ENCODE measurements at places on chromosomes 13 and 19.
A peak's percentile ranks its signal among the peaks of the same experiment; 100 is the strongest.

DNA sequence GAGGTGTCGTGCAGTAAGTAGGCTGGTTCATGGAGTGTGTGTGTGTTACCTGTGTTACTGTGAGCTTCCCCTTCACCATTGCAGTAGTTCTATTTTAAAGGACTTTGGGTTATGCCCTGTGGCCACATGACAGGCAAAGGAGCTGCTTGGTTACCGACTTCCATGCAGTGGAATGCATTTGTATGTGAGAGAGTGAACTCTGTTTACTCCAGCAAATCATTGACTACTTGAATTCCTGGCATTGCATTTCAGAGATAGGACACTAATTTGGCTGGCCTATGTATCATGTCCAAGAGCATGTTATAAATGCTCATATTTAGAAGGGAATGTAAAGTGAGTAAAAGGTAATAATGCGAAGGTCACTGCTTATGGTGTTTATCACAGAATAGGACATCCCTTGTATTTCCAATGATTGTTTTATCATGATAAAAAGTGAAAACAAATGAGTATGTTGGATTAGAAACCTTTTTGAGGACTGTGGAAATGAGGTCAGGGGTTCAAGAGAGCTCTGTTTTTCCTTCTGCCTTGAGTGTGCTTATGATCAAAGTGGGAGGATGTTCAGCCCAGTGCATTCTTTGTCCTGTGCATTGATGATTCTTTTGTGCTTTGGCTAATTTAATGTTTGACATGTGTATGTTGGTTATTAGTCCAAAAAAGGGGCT lies 156.5 kb downstream of the LMO7 start:
- DNase-seq: peak; percentile 59

DNA sequence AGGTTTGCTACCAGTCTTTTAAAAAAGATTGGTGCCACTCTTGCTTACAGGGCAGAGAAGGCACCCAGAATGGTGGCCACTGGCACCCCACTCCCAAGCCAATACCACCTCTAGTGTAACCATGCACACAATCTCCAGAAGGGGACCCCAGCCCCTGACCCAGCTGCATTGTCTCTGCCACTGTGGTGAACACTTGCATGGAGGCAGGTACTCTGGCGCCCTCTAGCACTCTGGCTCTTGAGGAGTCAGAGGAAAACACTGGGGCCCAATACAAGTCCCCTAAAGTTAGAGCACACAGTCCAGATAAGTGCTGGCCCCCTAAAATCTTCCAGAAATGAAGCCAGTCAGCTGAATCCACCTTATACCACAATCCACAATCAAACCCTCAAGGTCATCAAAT lies 6.0 kb downstream of the ERVV-1 start:
- no peak for DNase-seq

DNA sequence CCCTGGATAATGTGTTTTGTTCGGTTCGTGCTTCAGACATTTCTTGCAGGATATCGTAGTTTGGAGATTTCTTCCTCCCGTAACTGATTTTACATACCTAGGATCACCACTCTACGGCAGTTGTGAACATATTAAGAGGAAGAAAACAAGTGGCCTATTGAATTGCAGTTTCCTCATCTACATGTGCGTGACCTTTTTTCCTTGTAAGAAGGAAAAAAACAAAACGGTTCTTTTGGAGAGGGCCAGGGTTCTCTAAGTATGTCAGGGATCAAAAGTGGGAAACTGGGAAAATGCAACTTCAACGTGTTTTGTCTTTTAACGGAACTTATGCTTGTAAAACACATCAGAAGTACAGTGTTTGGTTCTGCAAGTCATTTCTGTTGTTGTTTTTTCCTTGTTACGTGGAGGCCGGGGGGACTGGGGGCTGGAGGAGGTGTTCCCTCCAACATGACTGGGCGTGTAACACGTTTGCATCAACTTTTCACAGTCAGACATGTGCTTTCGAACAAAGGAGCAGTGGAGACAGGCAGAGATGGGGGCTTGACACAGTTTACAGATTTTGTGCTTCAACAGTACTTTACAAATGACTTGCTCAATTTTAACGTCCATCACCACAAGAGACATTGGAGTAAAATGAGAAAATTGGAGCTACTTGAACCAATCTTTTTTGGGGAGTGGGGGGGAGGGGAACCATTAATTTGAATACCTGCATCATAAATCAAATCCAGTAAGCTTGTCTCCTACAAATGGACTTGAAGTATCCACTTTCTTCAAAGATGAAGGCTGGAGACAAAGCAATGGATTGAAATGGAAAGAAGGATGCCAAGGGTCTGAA lies 3.8 kb downstream of the ZC3H4 start:
- DNase-seq: peak; percentile 57

- no peak for DNase-seq
Observed at GRCh38 chr19:19746286-19747213, 13.6 kb upstream of the ZNF14 start.

- DNase-seq: no peak
Observed at GRCh38 chr19:46460981-46461380, 10.4 kb downstream of the PNMA8A start.

DNA sequence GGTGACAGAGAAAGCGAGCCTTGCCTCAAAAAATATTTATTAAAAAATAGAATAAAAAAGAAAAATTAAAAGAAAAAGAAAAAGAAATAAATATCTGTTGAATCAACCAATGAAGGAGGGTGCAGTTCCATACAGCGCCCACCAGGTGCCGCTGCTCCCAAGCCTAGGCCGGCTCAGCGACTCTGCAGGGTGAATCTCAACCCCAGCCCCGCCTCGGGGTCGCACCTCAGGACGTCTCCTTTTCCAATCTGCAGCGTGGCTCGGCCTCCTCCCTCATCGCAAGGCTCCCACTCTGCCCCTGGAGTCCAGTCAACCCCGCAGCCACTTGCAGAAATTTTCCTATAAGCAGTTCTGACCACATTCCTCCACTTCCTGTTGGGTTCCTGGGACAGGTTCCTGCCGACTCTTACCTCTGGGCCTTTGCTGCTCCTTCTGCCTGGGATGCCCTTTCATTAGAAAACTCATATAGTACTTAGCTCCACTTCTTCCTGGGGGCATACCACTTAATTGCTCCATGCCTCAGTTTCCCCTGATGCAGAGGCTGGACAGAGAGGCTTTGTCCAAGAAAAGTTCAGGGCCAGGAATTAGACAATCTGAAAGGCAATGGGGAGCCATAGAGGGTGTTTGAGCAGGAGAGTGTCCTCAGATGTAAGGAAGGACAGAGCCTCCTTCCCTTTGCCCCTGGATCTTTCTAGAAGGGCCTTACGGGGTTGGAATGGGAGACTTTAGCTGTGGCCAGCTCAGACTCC lies 24.3 kb downstream of the NFILZ start:
- DNase-seq: peak; percentile 73

All from hepatocyte (in vitro differentiated cells).